ENCODE measurements at places on chromosomes 16 and 17.

GRCh38 chr16:89187032-89187769 is 13.1 kb downstream of the SLC22A31 start:
- no peak for DNase-seq

- DNase-seq, result no peak
Measured at GRCh38 chr17:58403311-58403710, 14.0 kb downstream of the RNF43 start.

DNA sequence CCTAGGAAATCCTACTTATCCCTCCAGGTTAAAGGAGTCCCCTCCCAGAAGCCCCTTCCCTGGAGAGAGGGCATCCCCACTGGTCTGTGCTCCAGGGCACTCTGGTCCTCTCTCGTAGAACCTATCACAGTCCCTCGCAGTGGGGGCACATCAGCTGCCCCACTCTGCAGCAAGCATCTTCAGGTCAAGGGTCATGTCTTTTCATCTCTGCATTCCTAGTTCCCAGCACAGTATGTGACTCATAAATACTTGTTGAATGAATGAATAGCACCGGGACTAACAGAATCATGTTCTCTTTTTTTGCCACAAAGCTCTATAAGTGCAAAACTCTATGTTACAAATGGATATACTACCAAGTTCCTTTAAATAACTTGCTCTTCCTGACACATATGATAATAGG is 36.0 kb downstream of the RNF157 start:
- DNase-seq, result no peak

- DNase-seq, result no peak
Measured at GRCh38 chr16:8768692-8769091, 28.7 kb downstream of the TMEM186 start.

GRCh38 chr16:4925791-4926190 is 11.2 kb downstream of the PPL start:
- no peak for DNase-seq

- no peak for DNase-seq
Measured at GRCh38 chr16:61313931-61314330, 722.3 kb downstream of the CDH8 start.

DNA sequence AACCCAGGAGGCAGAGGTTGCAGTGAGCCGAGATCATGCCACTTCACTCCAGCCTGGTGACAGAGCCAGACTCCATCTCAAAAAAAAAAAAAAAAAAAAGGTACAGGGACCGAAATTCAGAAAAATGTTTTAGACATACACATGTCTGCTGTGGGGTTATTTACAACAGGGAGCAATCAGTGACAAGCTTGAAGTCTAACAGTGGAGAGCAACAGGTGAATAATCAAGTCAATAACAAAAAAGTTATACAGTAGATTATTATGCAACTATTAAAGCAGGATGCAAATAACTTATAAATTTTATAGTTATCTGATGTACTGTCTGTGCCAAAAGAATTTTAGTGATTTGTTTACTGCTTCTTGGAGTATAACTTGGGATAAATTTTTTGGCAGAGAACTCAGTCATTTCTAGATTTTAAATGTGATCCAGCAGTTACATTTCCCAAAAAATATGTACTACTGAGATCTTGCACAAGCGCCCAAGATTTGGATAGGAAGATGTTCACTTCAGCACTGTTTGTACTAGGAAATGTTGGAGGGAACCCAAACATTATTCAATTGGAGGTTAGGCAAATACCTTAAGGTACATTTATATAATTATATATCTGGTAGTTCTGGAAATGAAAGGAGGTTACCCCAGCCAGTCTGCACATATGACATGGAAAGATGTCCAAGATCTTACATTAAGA is 34.1 kb downstream of the EEF2K start:
- DNase-seq, result no peak

GRCh38 chr17:48636177-48637018 is 10.2 kb upstream of the HOXB9 start:
- peak; percentile 72 for DNase-seq

All from activated CD8-positive, alpha-beta memory T cell treated with anti-CD3 and anti-CD28 coated beads for 48 hours (primary cell).